Stimulated activated CD8-positive, alpha-beta memory T cell treated with anti-CD3 and anti-CD28 coated beads, Interleukin-7, amount 100 ng/mL, for 4 hours (primary cell): ENCODE measurements at places on chromosomes 3 and 15.

DNA sequence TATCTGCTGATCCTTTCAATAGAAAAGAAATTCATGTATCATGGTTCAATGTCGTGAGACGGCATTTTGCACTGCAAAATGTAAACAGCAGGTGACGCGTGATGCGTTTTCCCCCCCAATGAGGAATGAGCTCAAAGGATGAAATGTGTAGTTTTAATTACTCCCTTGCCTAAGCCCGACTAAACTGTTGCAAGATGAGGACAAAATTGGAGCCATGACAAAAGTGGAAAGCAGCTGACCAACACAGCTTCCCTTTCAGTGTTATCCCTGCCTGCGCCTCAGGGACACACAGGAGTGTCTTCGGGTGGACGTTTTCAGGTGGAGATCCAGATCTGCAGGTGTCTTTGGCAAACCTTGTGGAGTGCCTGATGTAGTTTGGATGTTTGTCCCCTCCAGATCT lies 92.0 kb downstream of the GABRG3 start:
- DNase-seq: no peak

GRCh38 chr15:42050484-42051255 lies 29.8 kb upstream of the PLA2G4E start:
- no peak for DNase-seq

DNA sequence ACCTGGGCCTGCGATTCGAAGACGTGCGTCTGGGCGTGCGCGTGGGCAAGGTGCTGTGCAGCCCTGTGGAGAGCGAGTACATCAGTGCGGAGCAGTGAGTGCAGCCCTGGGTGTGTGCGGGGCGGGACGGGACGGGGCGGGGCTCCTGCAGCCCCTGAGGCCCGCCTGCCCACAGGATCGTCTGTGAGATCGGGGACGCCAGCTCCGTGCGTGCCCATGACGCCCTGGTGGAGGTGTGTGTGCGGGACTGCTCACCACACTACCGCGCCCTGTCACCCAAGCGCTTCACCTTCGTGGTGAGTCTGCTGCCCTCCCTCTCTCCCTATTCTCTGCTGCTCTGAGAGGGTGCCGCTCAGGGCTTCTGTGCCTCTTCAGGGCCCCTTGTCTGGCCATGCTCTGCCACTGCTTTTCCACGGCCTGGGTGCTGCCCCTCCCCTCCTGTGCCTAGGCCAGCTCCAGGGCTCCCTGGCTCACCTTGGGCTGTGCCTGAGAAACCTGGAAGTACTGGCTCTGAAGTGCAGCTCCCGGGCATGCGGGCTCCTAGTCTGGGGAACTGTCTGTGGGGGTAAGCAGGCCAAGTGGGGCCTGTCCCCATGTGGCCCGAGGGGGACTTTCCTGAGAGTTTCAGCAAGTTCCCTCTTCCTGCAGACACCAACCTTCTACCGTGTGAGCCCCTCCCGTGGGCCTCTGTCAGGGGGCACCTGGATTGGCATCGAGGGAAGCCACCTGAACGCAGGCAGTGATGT lies 31.8 kb downstream of the PLXNA1 start:
- no peak for DNase-seq

DNA sequence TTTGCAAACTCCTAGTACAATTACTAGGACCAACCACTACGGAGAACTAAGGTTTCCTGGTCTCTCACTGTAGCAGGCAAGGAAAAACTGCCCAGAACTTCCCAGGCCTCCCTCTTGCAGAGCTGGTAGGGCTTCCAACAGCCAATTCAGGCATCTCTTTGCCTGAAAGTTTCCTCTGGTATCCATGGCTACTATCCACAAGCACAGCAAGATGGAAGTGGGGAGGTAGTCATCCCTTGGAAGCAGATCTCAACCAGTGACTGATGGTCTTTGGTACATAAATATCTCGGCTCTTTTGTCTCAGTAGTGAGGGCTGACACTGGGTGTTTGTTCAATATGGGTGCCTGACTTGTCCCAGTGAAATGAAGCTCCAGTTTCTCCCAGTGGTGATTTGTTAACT lies 201.3 kb upstream of the MRPL3 start:
- no peak for DNase-seq

DNA sequence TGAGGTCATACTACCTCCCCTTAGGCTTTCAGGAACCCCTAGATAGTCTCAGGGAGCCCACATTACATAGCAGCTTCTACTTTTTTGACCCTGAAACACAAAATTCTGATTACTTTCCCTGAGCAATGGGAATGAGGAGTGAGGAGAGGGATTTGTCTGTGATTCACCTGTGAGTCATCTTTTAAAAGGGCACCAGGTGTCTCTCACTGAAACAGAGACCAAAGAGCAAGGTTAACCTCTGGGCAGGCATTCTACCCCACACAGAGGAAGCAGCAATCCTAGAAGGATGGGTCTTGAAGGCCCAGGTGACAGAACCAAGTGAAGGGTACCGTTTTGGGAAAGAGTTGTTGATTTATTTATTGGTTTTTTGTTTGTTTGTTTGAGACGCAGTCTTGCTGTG lies 31.1 kb upstream of the UBE2E2 start:
- DNase-seq: no peak

DNA sequence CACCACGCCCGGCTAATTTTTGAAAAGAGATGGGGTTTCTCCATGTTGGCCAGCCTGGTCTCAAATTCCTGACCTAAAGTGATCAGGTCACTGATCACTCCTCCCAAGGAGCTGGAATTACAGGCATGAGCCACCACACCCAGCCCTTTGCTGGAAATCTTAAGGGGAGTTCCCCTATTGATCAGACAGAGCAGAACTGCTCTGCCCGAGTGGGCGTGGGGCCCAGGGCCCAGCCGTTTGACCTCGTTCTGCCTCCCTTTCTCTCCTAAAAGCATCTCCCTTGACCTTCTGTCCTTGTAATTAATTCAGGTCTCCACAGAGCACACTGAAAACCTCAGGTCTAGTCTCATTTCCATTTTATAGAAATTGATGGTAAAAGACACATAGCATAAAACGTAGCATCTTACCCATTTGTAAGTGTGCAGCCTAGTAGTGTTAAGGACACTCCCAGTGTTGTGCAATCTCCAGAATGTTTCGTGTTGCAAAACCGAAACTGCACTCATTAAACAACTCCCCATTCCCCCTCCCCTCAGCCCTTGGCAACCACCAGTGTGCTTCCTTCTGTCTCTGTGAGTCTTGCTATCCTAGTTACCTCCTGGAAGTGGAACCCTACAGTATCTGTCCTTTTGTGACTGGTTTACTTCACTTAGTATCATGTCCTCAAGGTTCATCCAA lies 89.3 kb downstream of the SLCO3A1 start:
- peak; percentile 14 for DNase-seq
